CD4-positive, alpha-beta T cell treated with Interferon gamma for 1 hour (primary cell): ENCODE measurements at places on chromosomes 12 and 14.
A peak's percentile ranks its signal among the peaks of the same experiment; 100 is the strongest.

DNA sequence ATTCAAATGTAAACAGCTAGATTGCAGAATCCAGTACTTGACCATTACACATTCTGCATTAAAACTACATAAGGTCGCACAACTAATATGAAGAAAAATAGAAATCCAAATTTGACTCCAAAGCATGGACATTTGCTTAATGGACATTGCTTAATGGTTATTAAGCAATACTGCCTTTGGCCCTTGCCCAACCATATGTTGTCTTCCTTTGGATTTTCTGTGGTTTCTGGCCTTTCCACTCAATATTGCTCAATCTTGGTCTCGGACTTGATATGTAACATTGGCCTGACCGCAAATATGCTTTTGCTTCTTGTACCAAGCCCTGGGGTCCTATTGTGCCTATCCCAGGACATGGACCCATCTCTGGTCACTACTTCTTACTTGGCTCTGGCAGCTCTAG, 67.2 kb downstream of the PTPRR start:
- no peak for DNase-seq

DNA sequence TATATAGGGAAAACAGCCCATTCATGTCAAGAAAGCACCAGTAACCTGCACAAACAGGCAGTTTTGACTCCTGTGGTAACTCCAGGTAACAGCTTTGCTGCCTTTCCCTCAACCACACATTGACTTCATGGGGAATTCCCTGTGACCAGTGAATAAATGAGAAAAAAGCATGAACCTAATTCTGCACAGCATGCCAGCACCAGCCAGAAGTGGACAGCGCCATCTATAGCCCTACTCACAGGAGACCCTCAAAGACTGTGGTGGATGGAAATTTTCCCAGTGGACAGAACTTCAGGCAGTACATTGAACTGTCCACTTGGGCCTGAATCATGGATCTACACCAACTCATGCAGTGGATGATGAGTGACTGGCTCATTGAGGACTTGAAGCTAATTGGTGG, 152.1 kb downstream of the SLC8A3 start:
- no peak for DNase-seq

GRCh38 chr14:36916668-36917067, 255.0 kb downstream of the PAX9 start:
- no peak for DNase-seq

- DNase-seq, result no peak
Measured at GRCh38 chr12:123293178-123293760, 21.6 kb upstream of the CDK2AP1 start.

DNA sequence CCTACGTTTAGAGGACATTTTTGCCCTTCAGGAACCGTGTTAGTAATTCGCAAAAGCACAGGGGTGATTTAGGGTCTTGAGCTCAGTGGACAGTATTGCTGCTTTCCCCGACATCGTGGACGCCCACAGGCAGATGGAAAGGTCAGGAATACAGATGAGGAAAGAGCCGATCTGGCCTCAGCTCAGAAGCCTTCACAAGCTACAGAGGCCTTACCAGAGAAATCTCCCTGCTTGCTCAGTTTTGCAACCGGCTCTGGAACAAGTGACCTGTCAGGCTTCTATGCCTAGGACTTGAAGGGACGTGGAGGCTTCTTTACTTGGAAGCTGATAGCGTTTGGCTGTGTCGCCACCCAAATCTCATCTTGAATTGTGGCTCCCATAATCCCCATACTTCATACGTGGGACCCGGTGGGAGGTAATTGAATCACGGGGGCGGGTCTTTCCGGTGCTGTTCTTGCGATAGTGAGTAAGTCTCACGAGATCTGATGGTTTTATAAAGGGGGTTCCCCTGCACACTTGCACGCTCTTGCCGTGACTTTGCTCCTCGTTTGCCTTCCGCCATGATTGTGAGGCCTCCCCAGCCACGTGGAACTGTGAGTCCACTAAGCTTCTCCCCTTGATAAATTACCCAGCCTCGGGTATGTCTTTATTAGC, 332.5 kb downstream of the MED13L start:
- no peak for DNase-seq

- no peak for DNase-seq
Measured at GRCh38 chr14:30225176-30225575, 297.5 kb upstream of the PRKD1 start.

GRCh38 chr14:106276326-106277267, 750.2 kb downstream of the TMEM121 start:
- DNase-seq, result no peak

- DNase-seq, result no peak
Measured at GRCh38 chr12:74129702-74130101, 407.9 kb upstream of the ATXN7L3B start.

GRCh38 chr12:87246726-87247125, 782.5 kb downstream of the C12orf50 start:
- no peak for DNase-seq

- no peak for DNase-seq
Measured at GRCh38 chr14:52730709-52731111, 744 bp downstream of the STYX start.

DNA sequence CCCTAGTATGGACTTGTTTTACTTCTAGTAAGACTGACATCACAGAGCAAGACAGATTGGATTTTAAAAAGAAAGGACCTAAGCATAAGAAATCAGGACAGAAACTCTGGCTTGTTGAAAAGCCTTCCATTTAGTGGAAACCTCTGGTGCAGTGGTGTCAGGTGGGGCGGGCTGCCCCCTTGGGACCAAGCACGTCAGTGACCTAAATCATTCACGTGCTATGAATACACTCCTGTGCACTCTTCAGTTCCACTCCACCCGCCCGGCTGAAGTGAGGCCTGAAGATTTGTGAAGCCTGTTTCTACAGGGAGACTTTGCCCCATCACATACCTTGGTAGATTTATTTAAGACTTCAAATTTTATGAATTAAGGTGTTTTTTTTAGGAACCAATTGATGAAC, 58.2 kb upstream of the STRN3 start:
- peak; percentile 13 for DNase-seq

DNA sequence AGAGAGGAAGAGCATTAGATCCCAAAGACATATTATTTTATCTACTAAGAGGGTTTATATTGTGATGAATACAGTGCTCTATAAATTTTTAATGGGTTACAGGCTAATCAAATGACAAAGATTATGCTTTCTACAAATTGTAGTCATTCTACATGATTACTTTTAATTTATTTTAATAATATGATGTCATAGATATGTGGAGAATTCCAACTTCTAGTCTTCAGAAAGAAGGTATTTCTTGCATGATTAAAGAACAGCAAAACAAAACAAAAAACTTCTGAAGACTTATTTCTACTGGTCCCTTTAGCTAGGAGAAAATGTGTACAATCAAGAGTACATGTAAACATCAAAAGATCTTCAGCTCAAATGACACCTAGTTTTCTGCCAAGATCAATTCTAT, 71.5 kb upstream of the FOXG1 start:
- no peak for DNase-seq

DNA sequence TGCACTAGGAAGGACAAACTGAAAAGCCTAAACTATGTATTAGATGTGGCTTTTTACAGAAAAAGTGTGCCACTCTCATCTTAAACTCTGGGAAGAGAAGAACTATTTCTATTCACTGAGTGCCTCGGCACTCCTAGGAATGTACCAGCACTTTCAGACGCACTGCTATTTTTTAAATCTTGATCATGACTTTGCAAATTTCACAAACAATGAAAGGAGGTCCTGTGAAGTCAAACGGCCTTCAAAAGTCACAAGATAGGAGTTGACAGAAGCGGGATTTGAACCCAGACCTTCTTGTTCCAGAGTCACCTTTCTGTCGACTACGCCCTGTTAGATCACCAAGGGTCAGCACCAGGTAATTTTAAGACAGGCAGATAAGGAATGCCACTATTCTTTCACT, 365.4 kb downstream of the VRK1 start:
- DNase-seq, result no peak

GRCh38 chr14:36939265-36939664, 233.1 kb downstream of the SLC25A21 start:
- no peak for DNase-seq

GRCh38 chr14:50249136-50249775, 17.9 kb upstream of the SOS2 start:
- DNase-seq, result no peak

- no peak for DNase-seq
Measured at GRCh38 chr14:60133487-60133886, 31.7 kb downstream of the DHRS7 start.

GRCh38 chr12:58720421-58720820, 199.9 kb downstream of the LRIG3 start:
- DNase-seq, result no peak

- DNase-seq, result no peak
Measured at GRCh38 chr14:99168330-99168729, 103.7 kb downstream of the BCL11B start.

DNA sequence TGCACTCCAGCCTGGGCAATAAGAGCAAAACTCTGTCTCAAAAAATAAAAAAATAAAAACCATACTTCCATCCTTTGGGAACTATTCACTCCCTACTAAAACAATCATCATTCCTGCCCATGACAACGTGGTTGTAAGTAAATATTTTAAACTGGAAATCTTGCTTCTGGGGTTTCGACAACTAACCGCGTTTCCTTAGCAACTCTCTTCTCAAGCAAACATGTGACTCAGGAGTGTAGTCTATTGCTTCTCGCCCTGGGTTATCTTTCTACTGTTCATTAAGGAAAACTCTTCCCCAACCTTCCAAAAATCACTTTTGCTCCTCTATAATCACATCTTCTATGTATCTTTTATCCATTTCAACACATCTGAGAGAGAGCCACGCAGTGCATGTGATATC, 21.8 kb downstream of the APPL2 start:
- no peak for DNase-seq

GRCh38 chr14:21320913-21321312, 41.0 kb downstream of the RPGRIP1 start:
- DNase-seq, result no peak

DNA sequence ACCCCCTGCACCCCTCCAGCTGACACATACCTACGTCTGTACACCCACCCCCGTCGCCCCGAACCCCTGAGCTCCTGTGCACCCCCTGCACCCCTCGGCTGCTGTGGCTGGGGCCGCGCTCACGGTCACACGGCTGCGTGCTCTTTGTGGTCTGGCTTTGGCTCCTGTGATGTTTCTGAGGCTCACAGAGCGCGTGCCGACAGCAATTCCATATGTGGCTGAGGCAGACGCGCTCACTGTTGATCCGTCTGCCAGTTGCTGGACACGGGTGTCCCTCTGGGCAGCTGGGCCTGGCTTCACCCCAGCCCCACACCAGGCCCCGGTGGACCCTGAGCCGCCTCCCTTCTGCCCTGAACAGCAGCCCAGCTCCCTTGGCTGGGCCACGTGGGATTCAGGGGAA, 46.5 kb downstream of the LRCOL1 start:
- no peak for DNase-seq

- DNase-seq, result no peak
Measured at GRCh38 chr12:30546121-30546520, 149.5 kb downstream of the IPO8 start.

- no peak for DNase-seq
Measured at GRCh38 chr12:53192531-53193021, 11.9 kb upstream of the CSAD start.

GRCh38 chr12:12467688-12468261, 94.9 kb downstream of the DUSP16 start:
- DNase-seq, result peak; percentile 60

- DNase-seq, result peak; percentile 59
Measured at GRCh38 chr12:6361834-6362233, 13.5 kb downstream of the SCNN1A start.

- no peak for DNase-seq
Measured at GRCh38 chr12:132367071-132367851, 37.9 kb upstream of the GALNT9 start.

DNA sequence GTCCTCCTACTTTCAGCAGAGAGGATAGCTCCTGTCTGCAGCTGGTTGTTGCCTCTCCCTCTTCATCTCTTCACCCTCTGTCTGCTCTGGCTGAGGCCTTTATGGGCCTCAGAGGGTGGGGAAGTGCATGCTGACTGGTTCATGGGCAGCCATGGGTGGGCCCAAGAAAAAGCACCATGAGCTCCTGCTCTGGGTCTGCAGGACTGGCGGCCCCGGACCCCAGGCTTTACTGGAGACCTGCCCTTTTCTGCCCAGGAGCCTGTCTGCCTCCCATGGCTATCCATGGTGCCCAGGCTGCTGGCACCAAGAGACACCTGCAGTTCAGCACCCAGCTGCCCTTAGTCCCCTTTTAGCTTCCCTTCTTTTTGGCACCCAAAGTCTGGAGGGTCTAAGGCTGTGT, 137.1 kb downstream of the PTPRR start:
- no peak for DNase-seq

- DNase-seq, result no peak
Measured at GRCh38 chr12:83321971-83322370, 635.3 kb downstream of the TMTC2 start.

- DNase-seq, result peak; percentile 67
Measured at GRCh38 chr14:24080888-24081738, 9.8 kb downstream of the CPNE6 start.

DNA sequence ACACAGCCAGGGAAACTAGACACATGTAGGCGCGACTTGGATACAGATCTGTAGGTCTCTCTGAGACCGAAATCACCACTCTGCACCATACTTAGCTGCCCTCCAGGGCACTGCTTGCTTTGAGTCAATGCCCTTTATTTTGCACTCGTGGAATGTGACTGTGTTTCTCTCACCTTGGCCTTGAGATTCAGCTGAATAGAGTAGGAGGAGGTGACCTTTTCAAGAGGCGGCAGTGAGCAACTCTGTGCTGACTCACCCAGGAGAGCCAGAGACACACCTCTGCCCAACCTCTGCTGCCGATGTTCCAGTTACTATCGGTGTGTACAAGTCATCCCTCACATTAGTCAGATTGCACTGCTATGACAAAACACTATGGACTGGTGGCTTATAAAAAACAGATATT, 583.4 kb downstream of the VRK1 start:
- DNase-seq, result no peak

GRCh38 chr12:113054948-113055486, 1.5 kb upstream of the DTX1 start:
- DNase-seq, result no peak

GRCh38 chr14:76962303-76962660, 66.2 kb downstream of the IRF2BPL start:
- no peak for DNase-seq

- no peak for DNase-seq
Measured at GRCh38 chr12:92602930-92603623, 99.7 kb upstream of the PLEKHG7 start.

- DNase-seq, result peak; percentile 8
Measured at GRCh38 chr14:52801014-52801712, 9.8 kb upstream of the GNPNAT1 start.

- no peak for DNase-seq
Measured at GRCh38 chr12:91854725-91855124, 290.9 kb downstream of the BTG1 start.

GRCh38 chr14:92690171-92691011, 58.0 kb downstream of the LGMN start:
- no peak for DNase-seq

- no peak for DNase-seq
Measured at GRCh38 chr12:29222200-29222599, 73.1 kb downstream of the FAR2 start.
